ENCODE measurements at places on chromosomes 5 and 9. TPM values are rescaled to one million over a fixed set of nuclear protein-coding genes. Genes with fewer than 3 reads are reported as not detected.

- no peak for DNase-seq
Observed at GRCh38 chr5:16304846-16305245, 125.3 kb upstream of the MARCHF11 start.

DNA sequence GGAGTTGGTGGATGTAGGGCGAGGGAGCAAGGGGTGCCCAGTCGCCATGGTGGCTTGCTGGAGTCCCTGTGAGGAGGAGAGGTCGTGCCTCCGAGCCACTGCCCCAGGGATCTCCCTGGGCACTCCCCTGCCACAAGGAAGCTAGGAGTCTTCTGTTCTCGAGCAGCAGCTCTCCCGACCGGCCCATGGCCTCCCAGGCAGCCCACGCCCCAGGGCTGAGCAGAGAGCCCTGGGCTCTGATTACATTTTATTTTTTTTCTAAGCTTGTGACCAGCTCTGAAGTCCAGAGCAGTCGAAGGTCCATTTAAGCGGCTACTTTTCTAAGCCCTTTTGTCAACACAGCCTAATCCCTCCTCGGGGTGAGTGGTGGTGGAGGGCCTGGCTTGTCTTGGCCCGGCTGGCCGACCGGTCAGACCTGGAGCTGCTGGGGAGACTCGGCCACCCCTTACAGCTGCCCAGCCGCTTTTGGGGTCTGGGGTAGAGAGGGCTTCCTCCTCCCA lies 2.1 kb downstream of the RXRA start:
- DNase-seq, result peak; percentile 73

DNA sequence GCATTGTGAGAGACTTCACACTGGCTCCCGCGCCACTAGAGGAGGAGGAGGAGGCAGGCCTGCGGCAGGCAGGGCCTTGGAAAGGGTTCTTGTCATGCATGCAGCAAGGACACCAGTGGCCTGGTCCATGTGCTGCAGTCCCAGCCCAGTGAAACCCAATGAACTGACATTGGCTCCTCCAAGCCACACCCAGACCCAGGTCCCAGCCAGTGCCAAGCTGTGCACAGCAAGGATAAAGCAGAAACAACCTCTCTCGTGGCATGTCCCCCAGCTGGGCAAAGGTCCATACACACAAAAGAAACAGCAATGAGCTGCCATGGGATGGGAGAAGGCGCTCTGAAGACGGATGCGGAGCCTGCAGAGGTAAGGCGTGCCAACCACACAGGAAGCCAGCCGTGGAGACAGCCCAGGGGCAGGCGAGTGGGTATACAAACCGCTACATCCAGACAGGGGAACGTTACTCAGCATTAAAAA lies 89.2 kb downstream of the SEMA4D start:
- DNase-seq, result no peak

The GRIA1 gene
- 0.28 TPM for total RNA-seq

DNA sequence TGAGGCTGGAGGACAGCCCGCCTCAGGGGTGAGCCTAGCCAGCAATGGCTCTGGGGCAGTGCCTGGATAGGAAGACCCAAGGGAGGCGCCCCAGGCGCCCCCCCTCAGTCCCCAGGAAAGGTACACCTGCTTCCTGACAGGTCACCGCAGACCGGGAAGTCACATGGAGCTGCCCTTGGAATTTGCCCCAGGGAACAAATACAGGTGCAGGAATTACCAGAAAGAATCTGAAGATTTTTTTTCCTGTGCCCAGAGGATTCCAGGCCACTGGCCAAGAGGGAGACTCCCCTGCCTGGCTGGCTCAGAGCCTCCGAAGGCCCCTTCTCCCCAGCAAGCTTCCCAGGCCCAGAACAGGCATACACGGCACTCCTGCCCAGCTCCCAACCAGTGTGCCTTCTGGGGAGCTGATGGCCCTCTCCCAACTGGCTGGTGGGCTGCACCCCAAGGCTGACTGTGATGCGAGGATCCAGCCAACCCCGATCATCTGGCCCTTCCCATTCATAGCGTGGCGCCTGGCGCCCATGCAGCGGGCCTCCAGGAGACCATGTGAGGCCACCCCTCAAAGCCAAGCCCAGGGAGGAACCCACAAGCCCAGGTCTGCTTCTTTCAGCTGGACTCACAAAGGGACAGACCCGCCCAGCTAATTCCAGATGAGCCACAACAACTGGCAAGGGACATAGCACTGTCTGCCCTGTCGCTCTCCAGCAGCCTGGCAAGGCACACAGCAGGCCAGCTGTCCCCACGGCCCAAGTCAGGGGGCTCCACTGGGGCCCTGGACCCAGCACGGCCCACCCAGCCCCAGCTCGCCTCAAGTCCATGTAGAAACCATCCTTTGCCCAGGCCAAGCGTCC lies 2.3 kb downstream of the TPRN start:
- no peak for DNase-seq

The NACC2 gene
- total RNA-seq, result 19.3 TPM

DNA sequence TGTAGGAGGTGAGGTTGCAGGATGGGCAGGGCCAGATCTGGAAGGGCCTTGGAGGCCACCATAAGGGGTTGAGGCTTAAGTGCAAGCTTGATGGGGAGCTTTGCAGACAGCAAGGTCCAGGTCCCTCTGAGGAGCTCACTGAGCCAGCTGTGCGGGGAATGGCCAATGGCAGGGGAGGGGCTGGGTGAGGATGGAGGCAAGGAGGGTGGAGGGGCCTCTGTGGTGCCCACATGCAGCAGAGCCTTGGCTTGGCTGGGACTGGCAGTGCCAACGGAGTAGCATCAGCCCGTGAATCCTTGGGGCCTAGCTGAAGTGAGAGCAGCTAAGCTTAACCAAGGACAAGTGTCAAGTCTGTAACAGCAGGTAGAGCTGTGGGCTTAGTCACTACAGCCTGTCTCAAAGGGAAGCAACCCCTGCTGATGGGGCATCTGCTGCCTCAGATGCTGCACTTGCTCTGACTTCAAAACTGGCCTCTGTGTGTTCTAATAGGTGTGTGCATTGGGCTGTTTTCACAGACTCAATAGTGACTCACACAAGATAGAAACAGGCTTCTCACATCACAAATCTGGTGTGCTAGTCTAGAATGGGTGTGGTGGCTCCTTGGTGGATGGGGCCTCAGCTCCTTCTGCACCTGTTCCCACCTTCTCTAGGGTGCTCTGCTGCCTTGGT lies 16.3 kb downstream of the GALNT12 start:
- no peak for DNase-seq

The TNIP1 gene
- 27.3 TPM for total RNA-seq

DNA sequence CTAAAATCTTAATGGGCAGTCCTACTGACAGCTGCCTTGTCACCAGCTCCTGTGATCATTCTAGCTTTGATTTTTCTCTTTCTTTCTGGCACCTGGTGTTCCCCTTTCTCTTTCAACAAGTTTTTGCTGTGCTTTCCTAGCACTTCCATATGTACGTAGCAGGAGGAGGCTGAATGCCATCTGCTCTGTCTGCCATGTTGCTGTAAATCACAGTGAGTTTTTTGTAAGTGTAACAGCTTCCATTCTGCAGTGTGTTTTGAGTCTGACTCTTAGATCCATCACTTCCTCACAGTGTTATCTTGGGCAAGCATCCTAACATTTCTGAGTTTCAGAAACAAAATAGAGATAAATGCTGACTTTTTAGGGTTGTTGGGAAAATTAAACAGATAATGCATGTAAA lies 247.9 kb downstream of the DOCK8 start:
- no peak for DNase-seq

- DNase-seq, result no peak
Observed at GRCh38 chr5:173354645-173355044, 26.4 kb upstream of the STC2 start.

- DNase-seq, result no peak
Observed at GRCh38 chr5:129912601-129913255, 8.5 kb downstream of the CHSY3 start.

- DNase-seq, result no peak
Observed at GRCh38 chr9:104842698-104843097, 78.8 kb downstream of the NIPSNAP3B start.

GRCh38 chr5:86684222-86684621 lies 66.5 kb downstream of the COX7C start:
- DNase-seq, result no peak

GRCh38 chr9:117826837-117827236 lies 122.6 kb downstream of the TLR4 start:
- no peak for DNase-seq

The ZNF367 gene
- total RNA-seq, result 12.3 TPM

The SGCD gene
- total RNA-seq, result 0.04 TPM

The IER5L gene
- total RNA-seq, result 13.3 TPM

The COL15A1 gene
- not detected for total RNA-seq

DNA sequence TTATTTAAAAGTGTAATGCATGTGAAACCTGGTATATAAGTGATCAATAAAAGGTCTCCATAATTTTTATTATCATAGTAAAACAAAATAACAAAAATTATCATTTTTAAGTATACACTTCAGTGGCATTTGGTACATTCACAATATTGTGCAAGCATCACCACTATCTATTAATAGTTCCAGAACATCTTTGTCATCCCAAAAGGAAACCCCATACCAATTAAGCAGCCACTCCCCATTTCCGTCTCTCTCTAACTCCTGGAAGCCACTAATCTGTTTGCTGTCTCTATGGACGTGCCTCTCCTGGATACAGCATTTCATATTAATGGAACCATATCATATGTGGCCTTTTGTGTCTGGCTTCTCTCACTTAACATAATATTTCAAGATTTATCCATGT lies 7.6 kb downstream of the OLFML2A start:
- peak; percentile 16 for DNase-seq

The PCDHGA7 gene
- total RNA-seq, result not detected

The SLC25A46 gene
- total RNA-seq, result 30.6 TPM

DNA sequence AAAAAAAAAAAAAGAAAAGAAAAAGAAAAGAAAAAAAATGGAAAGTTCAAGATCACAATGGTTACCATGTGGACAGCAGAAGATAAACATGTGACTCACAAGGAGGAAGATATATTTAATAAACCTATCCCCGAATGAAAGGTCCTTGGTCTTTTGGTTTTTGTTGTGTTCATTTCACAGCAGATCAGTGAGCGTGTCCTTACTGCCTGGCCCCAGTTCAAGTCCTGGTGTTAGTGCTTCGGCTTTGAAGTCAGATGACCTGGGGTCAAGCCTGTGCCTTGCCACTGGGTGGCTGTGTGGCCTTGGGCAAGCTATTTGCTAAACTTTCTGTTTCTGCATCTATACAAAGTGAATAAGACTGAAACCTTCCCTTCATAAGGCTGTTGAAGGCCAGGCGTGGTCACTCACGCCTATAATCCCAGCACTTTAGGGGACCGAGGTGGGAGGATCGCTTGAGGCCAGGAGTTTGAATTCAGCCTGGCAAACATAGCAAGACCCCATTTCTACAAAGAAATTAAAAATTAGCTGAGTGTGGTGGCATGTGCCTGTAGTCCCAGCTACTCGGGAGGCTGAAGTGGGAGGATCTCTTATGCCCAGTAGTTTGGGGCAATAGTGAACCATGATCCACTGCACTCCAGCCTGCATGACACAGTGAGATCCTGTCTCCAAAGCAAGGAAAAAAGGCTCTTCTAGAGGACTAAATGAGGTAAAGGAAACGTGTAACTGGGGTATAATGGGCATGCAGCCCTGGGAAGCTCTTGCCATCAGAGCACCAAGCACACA lies 94.5 kb upstream of the SPATA31D4 start:
- DNase-seq, result no peak

The HAVCR1 gene
- not detected for total RNA-seq

GRCh38 chr5:178516504-178517235 lies 73.5 kb downstream of the COL23A1 start:
- no peak for DNase-seq

- no peak for DNase-seq
Observed at GRCh38 chr9:126015424-126015823, 268.3 kb downstream of the PBX3 start.

The SPAG8 gene
- total RNA-seq, result 0.55 TPM

DNA sequence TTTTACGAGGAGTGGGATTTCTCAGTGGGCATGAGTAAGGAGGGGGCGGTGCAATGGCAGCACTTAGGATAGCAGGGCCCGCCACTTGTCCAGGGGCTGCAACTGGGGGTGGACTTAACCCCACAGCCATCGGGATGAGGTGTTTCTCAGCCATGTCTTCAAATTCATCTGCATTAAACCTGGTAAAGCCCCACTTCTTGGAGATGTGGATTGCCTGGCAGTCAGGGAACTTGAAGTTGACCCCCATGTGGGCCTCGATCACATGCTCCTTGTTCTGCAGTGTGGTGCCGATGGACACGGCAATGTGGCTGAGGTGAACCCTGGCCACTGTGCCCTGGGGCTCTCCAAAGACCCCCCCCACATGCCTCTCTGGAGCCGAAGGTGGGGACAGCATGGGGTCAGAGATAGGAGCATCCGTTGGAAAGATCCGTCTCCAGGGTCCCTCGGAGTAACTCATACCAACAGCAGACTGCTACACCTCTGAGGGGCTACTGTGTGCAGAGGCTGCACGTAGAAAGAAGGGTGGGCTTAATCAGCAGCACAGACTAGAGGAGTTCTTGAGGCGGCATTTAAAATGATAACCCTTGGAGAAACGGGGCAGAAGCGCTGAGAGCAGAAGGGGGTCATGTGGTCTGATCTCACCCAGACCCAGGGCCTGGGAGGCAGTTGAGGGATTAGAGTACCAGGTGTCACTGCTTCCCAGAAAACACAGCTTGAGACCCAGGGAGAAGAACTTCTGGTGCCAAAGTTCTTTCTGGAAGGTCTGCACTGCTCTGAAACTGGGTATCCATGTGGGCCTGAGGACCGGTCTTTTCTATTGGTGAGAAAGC lies 141.4 kb downstream of the MTX3 start:
- no peak for DNase-seq

GRCh38 chr5:74226716-74227485 lies 413.6 kb downstream of the ENC1 start:
- no peak for DNase-seq

GRCh38 chr9:18296702-18297055 lies 177.3 kb upstream of the ADAMTSL1 start:
- DNase-seq, result no peak

DNA sequence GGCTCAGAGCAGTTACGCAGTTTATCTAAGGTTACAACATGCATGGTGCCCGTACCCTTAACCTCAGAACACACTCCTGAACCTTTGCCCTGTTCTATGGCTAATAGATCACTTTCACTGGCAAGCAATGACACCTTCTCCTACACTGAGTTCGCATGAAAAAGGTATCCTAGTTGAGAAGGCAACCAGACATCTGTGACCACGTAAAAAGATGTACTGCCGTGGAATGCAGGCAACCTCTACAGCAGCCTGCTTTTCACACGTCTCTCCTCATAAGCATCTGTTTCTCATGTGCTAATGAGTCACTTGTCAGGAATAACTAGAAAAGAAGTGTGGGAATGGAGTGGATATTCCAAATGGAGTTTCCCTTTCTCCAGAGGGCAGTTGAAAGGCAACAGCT lies 71.4 kb downstream of the FBXO38 start:
- DNase-seq, result no peak

Data from H7 (cell line).